ENCODE measurements at places on chromosomes 13 and 19. TPM values are rescaled to one million over a fixed set of nuclear protein-coding genes. Genes with fewer than 3 reads are reported as not detected.
A peak's percentile ranks its signal among the peaks of the same experiment; 100 is the strongest.

ZNF607 gene
- total RNA-seq: 2.2 TPM

ZFP14 gene
- 4.4 TPM for total RNA-seq

SMIM44 gene
- total RNA-seq: not detected

LGALS4 gene
- total RNA-seq: 3.1 TPM

SOX1 gene
- not detected for total RNA-seq

UNC13A gene
- total RNA-seq: 0.14 TPM

CLEC4G gene
- total RNA-seq: not detected

TPGS1 gene
- total RNA-seq: 17.2 TPM

CEBPA gene
- 0.84 TPM for total RNA-seq

GJA3 gene
- total RNA-seq: not detected

GRCh38 chr19:18346091-18346490 lies 5.7 kb downstream of the PGPEP1 start:
- DNase-seq: no peak

- DNase-seq: no peak
Measured at GRCh38 chr19:14155371-14155770, 19.0 kb upstream of the ASF1B start.

- no peak for DNase-seq
Measured at GRCh38 chr13:51524829-51525566, 59.3 kb upstream of the WDFY2 start.

- no peak for DNase-seq
Measured at GRCh38 chr13:60226507-60226906, 62.8 kb upstream of the DIAPH3 start.

GRCh38 chr13:113077953-113078901 lies 27.4 kb upstream of the F7 start:
- no peak for DNase-seq

GRCh38 chr19:34767951-34768350 lies 5.1 kb downstream of the ZNF599 start:
- no peak for DNase-seq

GRCh38 chr13:45100573-45101262 lies 19.6 kb upstream of the GTF2F2 start:
- DNase-seq: no peak

GRCh38 chr19:27741236-27741635 lies 1471.7 kb downstream of the UQCRFS1 start:
- no peak for DNase-seq

- no peak for DNase-seq
Measured at GRCh38 chr19:53581871-53582279, 43.9 kb downstream of the ZNF331 start.

- no peak for DNase-seq
Measured at GRCh38 chr19:47704024-47704423, 9.2 kb upstream of the EHD2 start.

DNA sequence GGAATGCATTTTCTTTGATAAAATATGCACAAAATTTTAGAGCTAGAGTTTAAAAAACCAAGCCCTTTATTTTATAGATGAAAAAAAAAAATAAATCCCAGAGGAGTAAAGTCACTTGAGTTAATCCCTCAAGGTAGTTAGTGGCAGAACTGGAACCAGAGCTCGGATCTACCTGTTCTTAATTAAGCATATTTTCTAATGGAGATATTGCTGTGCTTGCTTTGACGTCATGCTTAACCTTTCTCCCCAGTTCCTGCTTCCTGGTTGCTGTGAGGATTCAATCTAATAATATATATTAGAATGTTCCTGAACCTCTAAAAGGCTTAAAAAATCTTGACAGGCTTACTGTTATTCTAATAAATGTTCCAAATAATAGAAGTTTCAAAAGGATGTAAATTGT lies 300.6 kb upstream of the KLF12 start:
- no peak for DNase-seq

DNA sequence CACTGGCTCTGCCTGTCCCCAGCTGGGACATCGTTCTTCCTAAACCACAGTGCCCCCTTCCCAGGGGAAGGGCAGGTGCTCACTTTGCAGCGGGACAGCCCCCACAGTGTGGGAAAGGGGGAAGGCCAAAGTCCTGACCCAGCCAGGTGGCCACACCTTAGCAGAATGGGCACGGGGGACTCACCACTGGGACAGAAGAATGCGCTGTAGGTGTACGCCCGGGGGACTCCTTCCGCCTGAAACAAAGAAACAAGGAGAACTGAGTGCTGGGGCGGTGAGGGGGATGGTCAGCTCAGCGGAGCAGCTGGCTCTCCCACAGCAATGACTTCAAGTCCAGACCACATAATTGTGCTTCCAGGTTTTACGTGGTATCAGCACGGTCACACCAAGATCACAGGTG lies 49.4 kb downstream of the F2RL3 start:
- DNase-seq: no peak

GRCh38 chr19:33316541-33317264 lies 14.4 kb upstream of the CEBPA start:
- no peak for DNase-seq

DNA sequence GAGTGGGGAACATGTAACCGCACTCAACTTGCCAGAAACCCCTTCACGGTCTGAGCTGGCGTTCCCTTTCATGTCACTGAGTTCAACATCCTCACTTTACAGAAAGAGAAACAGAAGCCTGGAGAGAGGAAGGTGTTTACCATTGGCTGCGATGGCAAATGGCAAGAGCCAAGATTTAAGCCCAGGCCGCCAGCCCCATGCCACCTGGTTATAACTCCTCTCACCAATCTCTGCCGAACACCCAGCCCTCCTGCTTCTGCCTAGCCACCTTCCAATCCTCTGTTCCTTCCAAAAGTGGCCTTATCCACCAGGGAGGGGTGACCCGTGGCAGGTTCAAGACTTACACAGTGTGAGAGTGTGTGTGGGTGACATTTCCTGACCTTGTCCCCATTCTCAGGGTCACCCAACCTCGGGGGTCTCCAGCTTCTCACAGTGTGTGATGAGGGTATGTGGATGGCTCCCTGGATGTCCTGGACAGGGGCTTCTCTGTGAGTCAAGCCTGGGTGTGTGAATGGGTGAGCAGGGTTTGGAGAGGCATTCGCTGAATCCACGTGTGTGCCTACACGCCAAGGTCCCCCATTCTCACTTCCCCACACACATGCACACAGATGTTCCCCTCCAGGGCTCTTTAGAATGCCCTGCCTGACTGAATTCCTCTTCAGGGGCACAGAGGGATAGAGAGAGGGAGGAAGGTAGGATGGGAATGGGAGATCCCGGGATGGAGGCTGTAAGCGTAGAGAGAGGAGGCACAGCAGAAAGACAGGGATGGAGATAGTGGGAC lies 1.2 kb downstream of the CADM4 start:
- no peak for DNase-seq

DNA sequence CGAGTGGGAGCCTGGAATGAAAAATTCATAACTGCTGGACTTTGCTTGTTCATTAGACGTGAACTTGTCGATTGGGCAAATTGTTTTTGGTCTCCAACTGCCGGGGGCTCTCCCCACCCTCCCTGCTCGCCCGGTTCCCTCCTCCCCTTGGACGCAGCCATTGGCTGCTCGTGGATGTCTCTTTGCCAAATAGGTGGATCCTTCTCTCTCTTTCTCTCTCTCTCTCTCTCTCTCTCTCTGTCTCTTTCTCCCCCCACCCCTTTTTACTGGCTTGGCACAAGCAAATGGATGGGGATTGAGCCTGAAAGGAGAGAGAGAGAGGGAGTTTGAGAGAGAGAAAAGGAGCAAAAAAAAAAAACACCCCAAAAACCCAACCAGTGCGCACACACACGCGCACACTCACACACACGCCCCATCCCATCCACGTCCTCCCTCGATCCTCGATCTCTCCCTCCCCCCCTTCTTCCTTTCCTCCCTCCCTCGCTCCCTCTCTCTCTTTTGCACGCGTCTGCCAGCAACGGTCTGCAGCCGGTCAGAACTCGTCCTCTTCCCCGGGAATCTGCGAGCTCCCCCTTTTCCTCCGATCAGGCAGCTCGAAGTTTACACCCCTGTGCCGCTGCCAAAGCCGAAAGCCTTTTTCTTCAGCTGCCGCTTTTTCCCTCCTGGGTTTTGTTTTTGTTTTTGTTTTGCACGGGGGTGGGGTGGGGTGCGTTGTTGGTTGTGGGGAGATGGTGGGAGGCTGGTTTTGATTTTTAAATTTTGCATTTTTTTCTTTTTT lies 27.8 kb downstream of the NFIX start:
- no peak for DNase-seq

DNA sequence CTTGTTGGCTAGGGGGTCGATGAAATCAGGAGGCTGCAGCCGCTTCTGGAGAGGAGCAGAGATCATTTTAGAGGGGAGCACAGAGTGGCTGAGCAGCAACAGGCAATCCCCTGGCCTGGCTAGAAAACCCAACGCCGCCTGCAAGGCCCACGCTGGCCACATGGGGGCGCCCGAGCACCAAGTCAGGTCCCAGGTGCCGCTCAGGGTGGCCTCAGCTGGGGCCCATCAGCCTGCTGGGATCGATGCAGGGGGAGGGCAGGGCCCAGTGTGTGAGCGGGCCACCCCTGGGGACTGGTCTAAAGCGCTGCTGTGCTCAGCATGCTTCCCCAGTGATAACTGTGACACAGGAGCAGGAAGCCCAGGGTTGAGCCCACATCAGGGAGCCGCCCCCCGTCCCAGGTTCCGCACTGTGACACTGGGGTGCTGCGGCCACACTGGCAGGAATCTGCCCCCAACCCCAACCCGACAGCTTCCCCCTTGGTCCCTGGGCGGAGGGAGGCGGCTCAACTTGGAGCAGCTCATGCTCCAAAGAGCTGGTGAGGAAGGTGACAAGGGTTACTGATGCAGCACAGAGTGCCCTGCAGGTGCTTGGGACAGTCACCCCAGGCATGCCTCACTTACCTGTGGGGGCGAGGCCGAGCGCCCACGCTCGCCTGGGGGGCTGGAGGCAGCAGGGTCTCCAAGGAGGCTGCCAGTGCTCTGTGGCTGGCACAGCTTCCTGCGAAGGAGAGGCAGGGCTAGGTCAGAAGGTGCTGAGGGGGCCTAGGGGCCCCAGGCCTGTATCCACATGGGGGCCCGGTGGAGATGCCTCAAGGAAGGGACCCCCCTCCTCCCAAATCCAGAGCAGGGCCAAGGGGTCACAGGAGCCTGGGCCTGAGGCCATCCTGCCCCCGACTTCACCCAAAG lies 13.3 kb upstream of the ISYNA1 start:
- DNase-seq: peak; percentile 90

DNA sequence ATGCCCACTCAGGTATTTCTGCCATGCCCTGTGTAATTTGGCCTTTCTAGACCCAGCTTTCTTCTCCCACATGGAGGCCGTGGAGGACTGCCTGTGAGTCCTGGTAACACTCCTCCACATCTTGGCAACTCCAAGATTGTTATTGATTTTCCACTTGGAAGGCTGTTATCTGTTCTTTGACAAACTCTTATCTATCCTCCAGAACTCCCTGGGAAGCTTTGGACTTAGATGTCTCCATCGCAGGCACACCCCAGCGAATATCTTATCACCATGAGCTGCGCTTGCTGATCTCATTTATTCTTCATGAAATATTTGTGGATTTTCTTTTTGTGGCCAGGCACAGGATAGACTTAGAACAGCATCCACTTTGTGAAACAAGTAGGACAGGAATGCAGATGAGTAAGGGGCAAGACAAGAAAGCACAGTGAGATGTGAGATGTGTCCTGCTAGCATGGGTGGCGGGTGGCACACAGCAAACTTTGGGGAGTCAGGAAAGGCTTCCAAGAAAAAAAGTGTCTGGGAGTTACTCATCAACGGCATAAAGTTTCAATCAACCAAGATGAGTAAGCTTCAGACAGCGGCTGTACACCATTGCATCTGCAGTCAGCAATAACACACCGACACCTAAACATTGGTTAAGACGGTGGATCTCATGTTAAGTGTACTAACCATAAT lies 84.5 kb upstream of the IRS2 start:
- no peak for DNase-seq

DNA sequence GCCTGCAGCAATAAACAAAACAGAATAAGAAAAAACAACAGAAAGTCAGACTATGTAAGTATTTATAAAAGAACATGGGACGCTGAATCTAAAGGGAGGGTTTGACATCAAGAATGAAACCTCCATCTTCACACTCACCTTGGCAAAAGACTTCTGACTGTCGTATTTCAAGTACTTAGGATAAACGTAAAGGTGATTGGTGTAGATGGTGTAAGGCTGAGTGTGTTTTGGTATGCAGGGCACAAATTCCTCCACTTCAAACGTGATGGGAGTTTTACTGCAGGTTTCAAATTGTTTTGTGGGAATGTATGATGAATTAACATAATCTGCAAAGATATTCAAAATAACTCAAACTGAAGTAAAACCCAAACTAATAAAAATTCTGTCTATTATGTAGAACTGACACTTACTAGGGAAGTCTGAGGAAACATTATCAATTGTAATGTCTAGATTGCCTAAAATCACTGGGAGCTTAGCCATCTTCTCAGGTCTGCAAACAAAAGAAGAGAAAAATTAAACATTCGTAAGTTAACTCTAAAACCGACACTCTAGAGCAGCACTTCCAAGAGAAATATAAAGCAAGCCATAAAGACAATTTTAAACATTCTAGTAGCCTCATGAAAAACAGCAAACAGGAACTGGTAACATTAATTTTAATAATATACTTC lies 89.5 kb downstream of the DOCK9 start:
- DNase-seq: no peak

- no peak for DNase-seq
Measured at GRCh38 chr13:30787738-30788525, 52.6 kb downstream of the ALOX5AP start.

- no peak for DNase-seq
Measured at GRCh38 chr13:108897955-108898354, 268.5 kb downstream of the MYO16 start.

- DNase-seq: peak; percentile 90
Measured at GRCh38 chr19:29665215-29665825, at the start of gene PLEKHF1. Gene PLEKHF1 (plus strand): TSS chr19:29665461. CDS start chr19:29673840, 8,379 bp downstream.

GRCh38 chr19:19538785-19539166 lies 711 bp downstream of the CILP2 start:
- DNase-seq: no peak

DNA sequence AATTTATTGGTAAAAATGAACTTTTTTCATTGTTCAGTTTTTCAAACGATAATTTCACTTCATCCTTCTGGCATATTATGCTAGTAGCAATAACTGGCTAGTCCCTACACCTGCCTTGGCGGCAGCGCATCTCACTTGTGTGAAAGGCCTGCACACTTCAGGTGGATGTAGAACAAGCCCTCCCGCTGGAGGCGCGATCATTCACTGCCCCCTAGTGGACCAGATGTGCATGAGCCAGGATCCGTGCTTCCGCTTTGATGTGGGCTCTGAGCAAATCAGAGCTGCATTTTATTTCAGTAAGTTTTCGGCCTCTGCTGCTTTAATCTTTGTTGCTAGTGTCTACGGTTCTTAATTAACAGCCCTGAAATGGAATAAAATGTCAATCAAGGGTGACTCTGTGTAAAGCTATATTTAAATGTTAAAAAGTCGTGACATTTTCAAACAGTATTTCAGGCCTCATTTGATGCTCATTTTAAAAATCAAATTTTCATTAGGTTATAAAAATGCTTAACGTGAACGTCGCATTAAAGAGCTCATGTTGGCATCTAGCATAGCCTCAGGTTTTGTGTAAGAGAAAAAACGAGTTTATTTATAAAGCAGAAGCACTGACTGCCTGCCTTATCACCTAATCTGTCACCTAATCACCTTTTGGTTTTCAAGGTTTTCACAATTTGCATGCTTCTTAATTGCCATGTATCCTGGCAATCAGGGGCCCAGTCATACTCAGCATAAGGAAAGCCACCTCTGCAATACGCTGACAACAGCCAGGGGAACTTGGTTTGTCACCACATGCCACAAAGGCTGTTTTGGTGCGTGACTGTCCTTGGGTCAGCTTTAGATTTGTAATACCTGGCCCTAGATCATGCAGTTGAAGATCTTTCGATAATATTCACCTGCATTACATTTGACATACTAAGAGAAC lies 112.2 kb downstream of the TEX26 start:
- peak; percentile 70 for DNase-seq
